Motor neuron (in vitro differentiated cells): ENCODE measurements at places on chromosomes 6 and 20. TPM values are rescaled to one million over a fixed set of nuclear protein-coding genes. Genes with fewer than 3 reads are reported as not detected.

GRCh38 chr6:158157064-158157764, 10.8 kb downstream of the SERAC1 start:
- no peak for ATAC-seq

- no peak for ATAC-seq
These were observed 7.2 kb upstream of the FAXC start for GRCh38 chr6:99356641-99357040.

DNA sequence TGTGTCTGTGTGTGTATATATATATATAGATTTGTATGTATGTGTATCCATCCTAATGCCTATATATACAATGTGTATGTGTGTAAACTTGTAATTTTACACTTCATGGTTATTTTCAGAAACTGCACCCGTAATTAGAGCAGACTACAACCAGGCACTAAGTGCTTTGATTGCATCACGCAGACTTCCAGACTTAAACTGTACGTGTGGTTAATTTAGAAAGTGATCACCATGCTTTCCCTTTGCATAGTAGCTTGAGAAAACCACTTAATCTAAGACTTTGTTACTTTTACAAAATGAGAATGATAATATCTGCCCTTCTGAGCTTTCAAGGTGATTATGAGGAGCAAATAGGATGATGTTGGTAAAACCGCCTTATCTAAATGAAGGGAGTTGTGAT, 50.1 kb upstream of the E2F3 start:
- no peak for ATAC-seq

GRCh38 chr20:3730803-3731672, 1.4 kb upstream of the HSPA12B start:
- ATAC-seq, result no peak

DNA sequence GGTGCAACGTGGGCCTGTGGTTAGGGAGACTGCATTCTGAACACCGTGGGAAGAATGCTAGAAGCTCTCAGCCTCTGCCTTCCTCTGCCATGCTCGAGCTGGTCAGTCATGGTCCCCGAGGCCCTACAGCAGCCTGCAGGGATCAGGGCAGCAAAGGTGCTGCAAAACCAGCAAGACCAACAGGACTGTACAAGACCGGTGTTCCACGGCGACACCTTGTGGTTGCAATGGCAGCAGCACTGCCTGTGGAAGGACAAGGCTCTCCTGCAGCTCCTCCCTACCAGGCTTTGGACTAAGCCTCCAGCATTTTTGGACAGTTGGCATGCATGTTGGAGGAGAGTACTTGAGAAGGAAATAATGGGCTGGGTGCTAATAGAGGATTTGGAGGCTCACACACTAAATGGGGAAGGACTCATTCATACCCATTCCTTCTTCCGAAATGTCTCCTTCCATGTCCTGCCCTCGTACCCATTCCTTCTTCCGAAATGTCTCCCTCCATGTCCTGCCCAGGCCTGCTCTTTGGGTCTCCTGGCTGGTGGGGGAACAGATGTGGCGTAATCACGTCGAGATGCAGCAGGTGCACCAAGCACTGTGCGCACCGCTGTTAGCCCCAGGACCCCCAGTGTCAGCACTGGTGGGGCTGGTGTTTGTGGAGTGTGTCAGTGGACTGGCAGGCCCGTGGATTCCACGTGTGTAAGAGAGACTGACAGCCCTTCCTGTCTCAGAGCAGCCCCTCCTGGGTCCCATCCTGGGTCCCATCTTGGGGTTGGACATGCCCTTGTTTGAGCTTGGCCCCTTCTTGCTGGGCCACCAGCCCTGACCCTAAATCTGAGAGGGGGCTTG, 18.6 kb upstream of the MYT1 start:
- ATAC-seq, result no peak

- no peak for ATAC-seq
These were observed 265.6 kb upstream of the JAG1 start for GRCh38 chr20:10939331-10939941.

- no peak for ATAC-seq
These were observed 124.0 kb upstream of the SLC2A12 start for GRCh38 chr6:134176264-134176975.

DNA sequence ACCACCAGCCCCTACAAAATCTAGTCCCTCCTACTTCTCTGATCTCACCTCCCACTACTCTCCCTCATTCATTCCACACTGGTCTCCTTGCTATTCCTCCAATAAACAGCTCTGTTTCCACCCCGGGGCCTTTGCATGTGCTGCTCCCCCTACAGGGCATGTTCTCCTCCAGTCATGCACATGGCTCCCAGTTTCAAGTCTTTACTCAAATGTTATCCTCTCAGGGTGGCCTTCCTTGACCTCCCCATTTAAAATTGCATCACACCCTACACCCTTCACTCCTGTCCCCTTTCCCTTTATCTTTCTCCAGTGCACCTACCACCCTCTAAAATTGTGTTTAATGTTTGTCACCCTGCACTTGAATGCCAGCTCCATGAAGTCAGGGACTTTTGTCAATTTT, 174.5 kb downstream of the MRPL14 start:
- ATAC-seq, result no peak

DNA sequence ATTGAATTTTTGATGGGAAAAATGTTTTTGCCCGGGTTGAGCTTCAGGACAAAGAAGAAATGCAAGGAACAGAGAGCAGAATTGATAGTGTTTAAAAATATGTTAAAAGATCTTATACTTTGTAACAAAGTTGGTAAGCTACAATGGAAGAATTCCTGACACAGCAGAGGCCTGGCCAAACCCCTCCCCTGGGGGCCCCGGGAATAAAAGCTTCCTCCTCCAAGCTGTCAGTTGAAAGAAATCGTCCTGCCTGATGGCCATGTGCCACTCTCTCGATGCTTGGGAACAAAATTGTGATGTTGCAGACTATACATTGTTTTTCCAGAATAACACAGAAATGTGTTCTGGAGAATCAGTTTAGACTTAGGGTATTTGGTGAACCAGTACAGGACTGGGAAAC, 14.2 kb upstream of the TOX2 start:
- no peak for ATAC-seq

DNA sequence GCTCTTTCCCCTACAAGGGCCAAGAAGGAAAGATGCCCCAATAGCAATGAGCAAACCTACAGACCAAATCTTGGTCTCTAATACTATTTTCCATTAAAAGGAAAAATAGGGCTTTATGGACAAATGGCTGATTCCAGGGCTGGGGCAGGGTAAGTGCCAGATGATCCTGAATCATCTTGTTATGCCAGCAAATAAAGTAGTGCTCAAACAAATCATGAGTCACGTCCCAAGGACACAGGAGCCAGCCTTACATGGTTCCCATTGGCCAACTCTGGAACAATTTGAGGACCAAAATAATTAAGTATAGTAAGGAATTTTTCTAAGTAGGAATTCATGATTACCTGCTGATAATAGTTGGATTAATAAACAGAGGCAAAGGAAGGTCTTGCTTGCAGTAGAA, 53.2 kb upstream of the NKX2-4 start:
- ATAC-seq, result no peak

DNA sequence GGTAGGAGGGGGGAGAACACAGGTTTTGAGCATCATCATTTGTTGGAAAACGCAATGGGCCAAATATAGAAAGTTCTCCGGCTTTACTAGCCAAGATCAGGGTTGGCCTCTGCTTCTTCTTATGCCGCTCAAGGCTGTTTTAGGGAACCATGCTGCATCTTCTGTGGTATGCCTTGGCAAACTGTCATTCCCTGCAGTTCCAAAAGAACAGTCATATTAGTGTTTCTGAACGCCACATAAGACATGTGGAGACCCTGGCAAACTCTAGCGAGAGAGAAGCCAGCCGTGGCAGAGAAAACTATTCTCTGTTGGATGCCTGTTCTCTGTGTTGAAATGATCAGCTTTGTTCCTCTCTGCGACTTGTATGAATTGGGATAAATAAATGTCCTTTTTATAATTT, 10.8 kb downstream of the ACTR5 start:
- ATAC-seq, result no peak

GRCh38 chr6:16430391-16431089, 192.2 kb downstream of the GMPR start:
- ATAC-seq, result peak; percentile 29

- ATAC-seq, result no peak
These were observed 306.5 kb upstream of the RUNX2 start for GRCh38 chr6:45021676-45022075.

Gene GGTLC1
- not detected in 2 replicates for total RNA-seq

Gene BPIFB1
- not detected in 2 replicates for total RNA-seq

Gene C6orf163
- total RNA-seq, result 1.2 and 3.0 TPM in 2 replicates

Gene PCK1
- 0.42 and 0.45 TPM in 2 replicates for total RNA-seq

Gene ABHD16B
- total RNA-seq, result not detected in 2 replicates

Gene IL17F
- not detected in 2 replicates for total RNA-seq
